Activated CD4-positive, alpha-beta T cell treated with anti-CD3 and anti-CD28 coated beads, Interleukin-2, amount 50 U/mL, for 48 hours (primary cell): ENCODE measurements at places on chromosomes 7 and 10.
A peak's percentile ranks its signal among the peaks of the same experiment; 100 is the strongest.

DNA sequence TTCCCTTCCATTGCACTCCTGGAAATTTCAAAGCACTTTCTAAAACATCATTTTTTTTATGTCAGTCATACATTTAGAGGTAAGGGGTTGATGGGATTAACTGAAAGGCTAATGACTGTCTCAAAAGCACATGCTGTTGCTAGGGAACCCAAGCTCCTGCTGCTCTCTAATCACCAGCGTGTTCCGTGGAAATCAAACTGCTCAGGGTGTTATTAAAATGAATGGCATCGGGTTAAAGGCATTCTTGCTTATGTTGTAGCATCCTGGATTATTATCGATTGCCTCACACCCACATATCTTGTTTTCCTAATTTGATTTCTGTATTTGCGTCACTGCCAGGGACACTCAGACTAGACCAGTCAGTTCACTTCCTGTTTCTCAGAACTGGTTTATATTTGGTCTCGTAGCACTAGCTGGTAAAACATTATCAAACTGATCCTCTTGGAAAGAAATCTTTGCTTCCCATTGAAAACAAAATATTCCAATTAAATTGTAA, 216.5 kb upstream of the MKLN1 start:
- DNase-seq: peak; percentile 22

DNA sequence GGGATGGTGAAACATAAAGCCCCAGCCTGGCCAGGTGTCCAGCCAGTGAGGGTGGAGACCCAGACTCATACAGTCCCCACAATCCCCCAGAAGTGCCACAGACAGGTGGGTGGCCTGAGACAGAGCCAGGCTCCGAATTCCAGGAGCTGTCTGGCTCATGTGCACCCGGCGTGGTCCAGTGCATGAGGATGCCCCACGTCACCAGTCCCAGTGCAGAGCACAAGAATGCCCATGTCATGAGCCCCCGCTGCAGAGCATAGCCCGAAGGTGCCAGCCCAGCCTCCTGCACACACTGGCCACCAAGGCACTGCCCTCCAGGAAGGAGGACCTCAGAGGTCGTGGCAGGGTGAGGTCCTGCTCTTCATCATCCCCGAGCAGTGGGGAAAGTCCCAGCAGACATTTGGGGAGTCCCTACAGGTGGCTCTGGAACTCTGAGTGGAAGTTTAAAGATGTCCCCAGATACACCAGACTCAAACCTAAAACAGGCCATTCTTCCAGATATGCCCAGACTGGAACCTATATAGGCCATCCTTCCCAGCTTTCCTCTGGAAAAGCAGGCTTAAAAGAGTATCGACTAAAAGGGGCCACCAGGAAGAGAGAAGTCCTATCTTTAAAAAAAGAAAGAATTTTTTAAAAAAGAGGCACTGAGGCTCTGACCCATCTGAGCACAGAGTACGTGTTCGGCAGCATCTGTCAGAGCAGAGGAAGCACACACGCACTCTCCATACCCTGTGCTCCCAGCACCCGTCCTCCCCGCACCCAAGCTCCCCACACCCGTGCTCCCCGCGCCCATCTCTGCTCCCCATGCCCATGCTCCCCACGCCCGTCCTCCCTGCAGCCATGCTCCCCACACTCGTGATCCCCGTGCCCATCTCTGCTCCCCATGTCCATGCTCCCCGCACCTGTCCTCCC, 11.5 kb downstream of the DIP2C start:
- DNase-seq: no peak

DNA sequence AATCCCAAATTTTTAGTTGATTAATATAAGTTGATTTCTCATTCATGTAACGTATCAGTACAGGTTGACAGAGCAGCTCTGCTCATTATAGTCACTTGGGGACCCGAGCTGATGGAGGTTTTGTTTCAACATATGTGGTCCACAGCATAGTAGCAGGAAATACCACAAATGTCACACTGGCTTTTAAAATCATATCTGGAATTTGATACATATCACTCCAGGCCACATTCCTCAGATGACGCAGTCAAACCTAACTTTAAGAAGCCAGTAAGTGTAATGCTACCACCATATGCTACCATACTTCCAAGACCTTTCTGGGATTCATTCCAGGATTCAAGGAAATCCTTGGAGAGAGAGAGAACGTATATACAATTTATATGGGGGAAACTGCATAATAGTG, 156.3 kb downstream of the PHF14 start:
- no peak for DNase-seq

- no peak for DNase-seq
Measured at GRCh38 chr7:7178081-7178480, 4.3 kb upstream of the C1GALT1 start.

- DNase-seq: no peak
Measured at GRCh38 chr10:49053053-49053997, 62.0 kb downstream of the VSTM4 start.

DNA sequence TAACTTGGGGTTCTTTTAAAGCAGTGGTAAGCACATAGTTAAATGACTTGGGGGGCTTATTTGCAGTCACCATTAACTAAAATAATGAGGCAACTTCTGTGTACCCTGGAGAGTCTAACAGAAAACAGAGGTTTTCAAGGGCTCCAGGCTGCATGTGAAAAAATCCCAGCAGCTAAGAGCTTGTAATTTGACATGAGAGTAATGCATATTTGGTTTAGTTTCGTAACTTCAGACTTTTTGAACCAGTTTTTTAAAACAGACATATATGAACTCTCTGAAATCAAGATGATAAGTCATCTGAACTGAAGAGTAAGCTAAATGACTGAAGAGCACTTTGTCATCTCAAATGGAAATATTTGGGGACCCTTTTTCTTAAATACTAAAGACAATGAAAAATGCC, 40.2 kb upstream of the IFRD1 start:
- DNase-seq: no peak

GRCh38 chr7:22561321-22561811, 61.4 kb upstream of the STEAP1B start:
- no peak for DNase-seq

DNA sequence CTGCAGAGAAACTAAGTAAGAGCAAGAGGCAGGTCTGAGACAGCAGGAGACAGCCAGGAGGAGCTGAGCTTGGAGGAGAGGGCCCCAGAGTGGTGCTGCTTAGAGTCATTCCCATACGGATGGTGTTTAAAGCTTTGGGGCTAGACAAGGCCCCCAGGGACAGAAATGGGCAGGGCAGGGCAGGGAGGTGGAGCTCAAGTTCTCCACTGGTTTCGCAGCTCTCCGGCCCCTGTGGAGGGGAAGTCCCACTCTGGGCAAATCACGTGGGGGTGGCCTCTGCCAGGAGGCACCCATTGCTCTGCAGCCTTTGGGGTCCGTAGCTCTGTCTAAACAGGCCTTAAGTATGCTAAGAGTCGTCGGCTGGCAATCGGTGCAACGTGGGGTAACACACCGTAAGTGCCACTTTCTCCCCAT, 1.0 kb upstream of the PTPRE start:
- no peak for DNase-seq

DNA sequence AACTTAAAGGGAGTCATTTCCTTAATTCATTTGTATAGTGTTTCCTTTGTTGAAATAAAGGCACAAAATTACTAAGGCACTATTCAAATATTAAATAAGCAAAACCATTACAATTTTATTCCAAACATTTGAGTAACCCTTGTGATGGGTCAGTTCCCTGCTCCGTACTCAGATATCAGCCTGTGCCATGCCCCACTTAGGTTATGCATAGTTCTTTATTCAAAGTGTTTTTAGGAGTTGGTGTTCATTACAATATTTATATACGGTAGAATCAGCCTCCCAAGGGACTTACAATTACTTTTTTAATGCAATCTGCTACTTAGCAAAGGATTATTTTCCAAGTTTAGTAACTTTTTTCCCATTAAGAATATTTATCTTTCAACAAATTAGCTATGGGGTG, 119.3 kb upstream of the SEMA3D start:
- DNase-seq: no peak

- DNase-seq: no peak
Measured at GRCh38 chr10:31261511-31262311, 57.3 kb upstream of the ZEB1 start.

DNA sequence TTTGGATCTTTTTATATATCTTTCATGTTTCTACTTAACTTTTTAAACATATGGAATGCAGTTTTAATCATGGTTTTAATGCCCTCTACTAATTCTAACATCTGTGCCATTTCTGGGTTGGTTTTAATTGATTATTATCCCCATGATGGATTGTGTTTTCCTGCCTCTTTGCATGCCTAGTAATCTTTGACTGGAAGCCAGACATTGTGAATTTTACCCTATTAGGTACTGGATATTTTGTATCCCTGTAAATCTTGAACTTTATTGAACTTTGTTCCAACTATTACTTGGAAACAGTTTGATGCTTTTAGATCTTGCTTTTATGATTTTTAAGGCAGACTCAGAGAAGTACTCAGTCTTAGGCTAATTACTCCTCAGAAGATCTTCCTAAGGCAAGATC, 16.0 kb upstream of the RBM20 start:
- DNase-seq: no peak

DNA sequence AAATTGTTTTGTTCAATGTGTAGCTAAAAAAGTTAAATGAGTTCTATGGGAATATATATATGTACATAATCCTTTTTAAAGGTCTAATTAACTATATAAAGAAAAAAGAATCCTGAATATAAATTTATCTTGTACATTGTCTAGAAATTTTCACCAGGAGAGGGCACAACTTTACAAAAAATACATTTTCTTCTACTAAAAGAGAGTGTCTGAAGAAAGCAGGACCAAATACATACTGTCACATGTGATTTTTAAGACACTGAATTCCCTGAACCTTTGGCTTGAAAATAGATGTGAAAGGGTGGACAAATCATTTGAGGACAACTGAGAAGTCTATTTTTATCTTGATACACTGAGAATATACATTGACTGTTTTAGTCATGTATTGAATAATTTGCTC, 204.3 kb downstream of the DGKB start:
- no peak for DNase-seq

DNA sequence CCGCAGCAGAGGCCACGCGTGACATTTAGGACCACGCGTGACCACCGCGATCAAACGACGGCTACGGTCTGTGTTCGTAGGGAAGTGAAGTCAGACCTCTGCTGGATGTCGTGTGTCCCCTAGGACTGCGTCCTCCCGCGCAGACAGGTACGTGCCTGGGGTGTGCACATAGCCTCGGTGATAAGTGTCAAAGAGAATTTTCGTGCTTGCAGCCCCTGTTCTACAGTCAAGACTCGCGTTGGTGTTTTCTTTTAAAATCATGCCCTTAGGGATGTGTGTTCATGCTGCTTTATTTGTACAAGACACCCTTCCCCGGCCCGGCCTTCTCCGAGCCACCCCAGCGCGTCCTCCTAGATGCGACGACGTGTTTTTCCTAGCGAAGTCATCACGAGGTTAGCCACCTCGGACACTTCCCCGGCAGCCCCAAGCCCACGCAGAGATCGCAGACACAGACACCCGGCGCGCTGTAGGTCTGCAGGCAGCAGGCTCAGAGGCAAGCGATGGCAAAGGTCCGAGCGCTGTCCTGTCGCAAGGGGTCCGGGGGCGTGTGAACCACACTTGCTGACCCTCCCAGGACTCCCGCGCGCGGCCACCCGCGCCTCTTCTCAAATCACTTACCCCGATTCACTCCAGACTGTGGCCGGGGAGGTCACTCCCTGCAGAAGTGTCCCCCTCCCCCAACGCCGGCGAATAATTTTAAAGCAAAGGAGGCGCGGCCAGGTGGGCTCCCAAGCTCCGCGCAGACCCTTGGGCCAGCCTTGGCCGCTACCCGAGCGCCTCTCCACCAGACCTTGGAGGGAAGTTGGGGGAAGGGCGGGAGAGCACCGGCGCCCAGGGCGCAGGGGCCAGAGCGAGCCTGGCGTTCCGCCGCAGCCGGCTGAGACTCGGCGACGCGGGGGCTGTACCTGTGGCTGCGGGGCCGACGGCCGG, 552 bp downstream of the MKX start:
- DNase-seq: peak; percentile 26

- no peak for DNase-seq
Measured at GRCh38 chr7:46571996-46572395, 650.9 kb upstream of the IGFBP3 start.

DNA sequence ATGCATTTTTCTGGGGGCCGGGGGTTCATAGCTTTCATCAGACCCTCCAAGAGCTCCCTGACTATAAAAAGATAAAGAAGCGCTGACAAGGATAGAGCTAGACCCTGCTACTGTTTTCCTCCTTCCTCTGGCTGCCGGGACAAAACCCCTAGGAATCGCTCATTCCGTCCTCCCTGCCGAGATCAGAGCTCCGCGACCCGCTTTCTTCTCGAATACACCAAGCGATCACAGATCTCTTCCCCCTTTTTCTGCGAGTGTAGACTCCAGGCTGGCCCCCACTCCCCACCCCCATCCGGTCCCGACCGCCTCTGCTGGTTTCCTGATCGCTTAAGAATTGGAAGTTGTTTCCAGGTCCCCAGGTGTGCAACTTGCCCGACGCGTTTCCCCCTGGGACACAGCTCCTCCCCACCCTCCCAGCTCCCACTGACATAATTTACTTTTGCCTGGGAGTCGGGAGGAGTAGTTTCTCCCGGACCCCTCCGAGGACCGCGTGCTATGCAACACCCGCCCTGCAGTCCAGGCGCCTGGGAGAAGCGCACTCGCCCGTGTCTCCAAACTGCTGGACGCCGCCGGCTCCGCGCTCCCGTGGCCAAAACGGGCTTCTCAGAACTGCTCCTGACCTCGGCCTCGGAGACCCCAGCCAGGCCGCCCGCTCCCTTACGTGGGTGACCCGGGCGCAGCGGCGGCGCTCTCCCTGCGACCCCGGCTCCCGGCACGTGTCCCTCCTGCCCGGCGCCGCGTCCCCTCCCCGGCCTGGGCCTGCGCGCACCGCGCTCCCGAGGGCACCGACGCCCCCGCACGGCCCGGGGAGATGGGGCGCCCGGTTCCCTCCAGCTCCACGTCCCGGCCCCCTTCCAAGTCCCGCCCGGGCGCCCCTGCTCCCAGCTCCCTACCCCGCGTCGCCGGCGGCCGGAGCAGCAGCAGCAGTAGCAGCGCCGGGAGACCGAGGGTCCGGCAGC, 552 bp downstream of the IL15RA start:
- DNase-seq: peak; percentile 65

GRCh38 chr10:97302088-97302791, 9.8 kb upstream of the ARHGAP19 start:
- no peak for DNase-seq

DNA sequence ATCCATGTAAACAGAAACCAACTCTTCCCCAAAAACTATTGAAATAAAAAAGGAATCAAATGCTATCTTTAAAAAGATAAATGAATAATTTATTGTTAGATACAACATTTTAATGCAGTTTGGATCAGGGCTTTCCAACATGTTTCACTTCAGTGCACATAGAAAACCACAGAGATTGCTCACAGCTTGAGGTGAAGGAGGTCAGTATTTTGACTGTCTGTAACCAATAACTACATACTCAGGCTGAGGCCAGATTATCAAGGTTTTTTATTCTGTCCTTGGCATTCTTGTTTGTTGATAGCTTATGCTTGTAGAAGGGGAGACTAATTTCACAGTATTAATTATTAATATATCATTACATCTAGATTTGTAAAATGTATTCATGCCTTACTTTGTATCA, 195.5 kb downstream of the PRKG1 start:
- no peak for DNase-seq
